Astrocyte (in vitro differentiated cells and primary cell): ENCODE measurements at places on chromosomes 12 and 14.
A peak's percentile ranks its signal among the peaks of the same experiment; 100 is the strongest.

GRCh38 chr14:65321370-65321875, 91.1 kb upstream of the FUT8 start:
- no peak for DNase-seq

DNA sequence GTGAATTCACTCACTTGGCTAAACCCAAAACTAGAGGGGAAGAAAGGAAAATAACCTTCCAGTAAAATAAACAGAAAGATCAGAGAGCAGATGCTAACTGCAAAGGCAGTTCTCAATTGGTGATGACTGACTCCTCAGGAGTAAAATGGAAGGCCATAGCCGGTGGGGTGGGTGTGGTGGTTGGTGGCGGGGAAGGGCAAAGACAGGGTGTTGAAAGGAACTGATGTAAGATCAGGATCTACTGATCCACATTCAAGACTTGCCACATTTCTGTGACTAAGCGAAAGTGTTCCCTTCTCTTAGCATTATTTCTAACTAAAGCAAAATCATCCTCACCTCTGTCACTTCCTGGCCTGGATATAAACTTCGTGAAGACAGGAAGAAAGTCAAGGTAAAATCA, 26.3 kb upstream of the TC2N start:
- DNase-seq: no peak

- DNase-seq: peak; percentile 55
These were observed 85.1 kb downstream of the DERA start for GRCh38 chr12:15996254-15996653.

DNA sequence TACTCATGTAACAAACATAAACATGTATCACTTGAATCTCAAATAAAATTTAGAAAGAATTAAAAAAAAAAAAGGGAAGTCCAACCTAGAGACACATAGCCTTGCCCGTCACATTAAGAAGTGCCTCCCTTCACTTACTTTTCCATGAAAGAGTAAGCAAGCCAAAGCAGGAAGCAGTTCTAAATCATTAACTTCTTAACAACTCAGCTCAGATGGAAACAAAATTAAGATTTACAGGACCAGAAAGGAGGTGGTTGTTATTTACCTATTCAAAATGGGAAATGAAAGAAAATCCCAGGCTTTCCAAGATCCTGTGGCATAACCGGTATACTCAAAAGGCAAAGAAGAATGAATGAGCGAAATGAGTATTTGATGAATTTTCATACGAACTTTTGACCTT, 258.6 kb upstream of the DCN start:
- DNase-seq: no peak
